ENCODE measurements at places on chromosomes 1 and 21. TPM values are rescaled to one million over a fixed set of nuclear protein-coding genes. Genes with fewer than 3 reads are reported as not detected.

Gene CELA2B
- not detected for total RNA-seq

- DNase-seq: peak; percentile 52
Observed at GRCh38 chr1:69328186-69328585, 239.5 kb upstream of the LRRC7 start.

- peak; percentile 11 for DNase-seq
Observed at GRCh38 chr1:204684571-204685235, 835 bp downstream of the LRRN2 start.

DNA sequence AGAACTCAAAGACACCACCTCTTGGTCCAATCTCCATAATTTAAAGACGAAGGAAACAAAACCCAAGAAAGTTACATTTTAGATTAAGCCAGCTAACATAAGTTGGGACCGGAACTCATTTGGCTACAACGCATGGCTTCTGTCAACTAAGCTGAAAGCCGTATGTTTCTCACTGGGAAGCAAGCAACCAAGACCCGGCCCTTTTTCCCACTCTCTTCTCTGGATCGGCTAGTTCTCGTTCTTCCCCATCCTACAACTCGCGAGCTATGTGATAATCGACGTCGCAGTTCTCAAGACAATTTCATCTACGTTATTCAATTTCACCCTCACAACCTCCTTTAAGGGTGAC, 601 bp downstream of the CCT8 start:
- DNase-seq: peak; percentile 53

DNA sequence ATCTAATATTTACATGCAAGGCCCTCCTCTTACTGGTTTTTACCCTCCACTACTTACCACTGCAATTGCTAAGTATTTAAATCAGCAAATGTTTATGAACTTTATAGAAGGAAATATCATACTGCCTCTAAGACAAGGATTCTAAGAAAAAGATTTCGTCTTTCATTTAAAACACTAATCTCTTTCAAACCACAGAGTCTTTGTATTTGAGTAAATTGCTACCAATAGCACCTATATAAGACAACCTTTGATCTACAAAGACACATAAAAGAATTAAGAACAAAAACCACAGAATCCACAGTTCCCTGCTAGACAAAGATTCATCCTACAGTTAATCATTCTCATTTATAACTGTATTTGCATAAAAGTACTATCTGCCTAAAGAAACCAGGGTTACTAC, 37.6 kb downstream of the RNF115 start:
- no peak for DNase-seq

All from M059J (cell line).